ENCODE measurements at places on chromosomes 2 and 18.

DNA sequence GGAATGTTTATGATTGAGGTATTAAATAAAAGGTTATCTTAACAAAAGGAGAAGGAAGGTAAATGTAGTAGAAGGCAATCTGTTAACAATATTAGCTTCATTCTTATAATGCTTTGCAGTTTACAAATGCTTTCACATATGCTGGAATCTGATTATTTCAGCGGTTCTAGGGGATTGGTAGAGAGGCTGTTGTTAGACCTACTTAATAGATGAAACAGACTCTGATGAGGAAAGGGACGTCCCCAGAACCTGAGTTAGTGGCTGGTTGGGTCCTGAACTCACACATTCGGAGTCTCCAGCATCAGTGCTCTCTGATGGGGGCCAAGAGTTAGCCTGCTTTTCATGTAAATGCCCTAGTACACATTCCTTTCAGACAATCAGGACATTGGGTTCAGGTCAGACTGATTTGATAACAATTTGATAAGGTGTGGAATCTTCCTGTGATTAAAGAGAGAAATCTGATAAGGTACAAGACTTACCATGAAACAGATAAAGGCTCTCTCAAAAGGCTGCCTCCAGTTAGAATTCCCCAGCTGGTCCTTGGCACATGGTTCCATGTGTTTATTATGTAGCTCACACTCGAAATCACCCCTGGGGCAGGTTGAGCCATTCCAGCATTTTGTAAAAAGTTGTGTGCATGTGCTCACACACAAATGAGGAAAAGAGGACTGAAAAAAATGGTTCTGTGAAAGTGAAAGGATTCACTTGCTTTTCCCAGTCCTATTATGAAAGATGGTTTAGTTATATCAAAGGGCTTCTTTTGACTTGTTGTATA lies 103.1 kb downstream of the GPD2 start:
- DNase-seq, result no peak

DNA sequence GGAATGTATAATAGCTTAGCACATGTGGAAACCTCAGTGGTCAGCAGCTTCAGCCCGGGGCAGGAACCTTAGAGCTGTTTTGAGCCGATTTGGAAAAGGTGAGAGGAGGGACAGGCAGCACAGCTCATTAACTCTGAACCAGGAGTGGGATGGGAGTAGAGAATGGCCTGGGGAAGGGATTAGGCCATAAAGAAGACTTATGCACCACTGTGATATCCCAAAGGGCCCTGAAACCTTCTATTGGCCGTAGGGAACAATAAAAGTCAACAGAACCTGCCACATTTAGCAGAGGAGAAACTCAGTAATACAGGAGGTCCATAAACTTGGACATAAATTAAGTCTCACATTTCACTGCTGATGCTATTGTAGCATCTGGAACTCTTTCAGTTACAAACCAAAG lies 124.2 kb upstream of the REV1 start:
- no peak for DNase-seq

DNA sequence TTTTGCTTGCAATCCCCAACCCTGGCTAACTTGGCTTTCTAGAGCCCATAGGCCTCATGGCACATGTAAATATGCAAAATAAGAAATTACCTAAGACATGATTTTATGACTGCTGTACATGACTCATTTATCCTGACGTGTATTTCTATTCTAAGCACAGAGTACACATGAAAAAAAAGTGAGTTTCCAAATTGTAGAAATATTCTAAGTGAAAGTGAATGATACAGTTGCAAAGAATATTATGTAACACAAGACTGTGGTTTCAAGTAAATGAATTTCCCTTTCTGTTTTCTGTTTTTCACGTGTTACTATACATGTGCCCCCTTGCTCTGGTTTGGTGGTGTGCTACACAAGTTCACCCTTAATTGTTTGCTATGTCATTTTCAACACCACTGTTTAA lies 162.4 kb downstream of the LRP1B start:
- no peak for DNase-seq

- DNase-seq, result no peak
Observed at GRCh38 chr2:9403924-9404323, 19.4 kb downstream of the ITGB1BP1 start.

DNA sequence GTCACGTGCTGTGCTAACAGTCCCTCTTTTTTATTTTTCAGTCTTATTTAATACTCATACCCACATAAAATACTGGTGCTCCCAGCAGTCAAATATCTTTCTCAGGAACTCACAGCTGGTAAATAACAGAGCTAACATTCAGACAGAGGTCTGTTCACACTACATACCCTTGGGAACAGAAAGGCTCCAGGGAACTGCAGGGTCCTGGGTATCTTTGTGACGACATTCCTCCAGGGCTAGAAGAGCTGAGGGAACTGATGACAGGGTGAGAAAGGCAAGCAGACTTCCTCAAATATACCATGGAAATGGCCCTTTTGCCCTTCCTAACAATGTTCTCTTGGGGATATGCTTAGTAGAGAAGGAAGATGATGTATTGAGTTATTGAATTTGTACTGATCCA lies 19.3 kb downstream of the PDE6D start:
- no peak for DNase-seq

- DNase-seq, result no peak
Observed at GRCh38 chr2:620471-621302, 56.5 kb downstream of the TMEM18 start.

DNA sequence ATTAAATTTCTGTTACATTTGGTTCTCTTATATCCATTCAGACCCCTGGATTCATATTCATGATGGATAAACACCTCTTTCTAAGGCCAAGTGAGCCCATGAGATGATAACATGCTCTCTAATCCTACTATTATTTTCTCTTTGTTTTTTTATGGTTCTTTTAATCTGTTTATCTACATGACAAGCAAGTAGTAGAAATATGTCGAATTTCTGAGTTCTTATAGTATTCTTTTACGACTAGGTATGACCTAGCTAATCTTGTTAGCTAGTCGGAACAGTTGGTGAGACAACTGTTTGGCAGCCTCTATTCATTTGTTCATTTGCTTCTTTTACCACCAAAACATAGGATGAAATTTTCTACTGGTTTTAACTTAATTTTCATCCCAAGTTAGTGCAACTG lies 98.1 kb upstream of the SCG2 start:
- no peak for DNase-seq

DNA sequence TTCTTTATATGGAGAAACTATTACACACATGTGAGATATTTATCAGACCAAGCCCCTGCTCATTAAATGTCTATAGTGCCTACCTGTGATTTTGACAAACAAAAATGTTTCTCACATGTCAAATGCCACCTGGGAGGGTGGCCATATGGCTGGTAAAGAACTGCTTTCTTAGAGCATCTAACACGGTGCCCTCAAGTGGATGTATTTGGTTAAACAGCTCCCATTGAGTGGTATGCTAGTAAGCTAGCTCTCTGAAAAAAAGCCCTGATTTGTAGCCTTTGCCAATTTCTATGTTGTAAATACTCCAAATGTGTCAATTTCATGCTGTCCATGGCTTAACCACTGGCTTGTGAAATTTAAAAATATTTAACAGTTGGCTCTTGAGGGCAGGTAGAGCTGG lies 94.6 kb downstream of the PMAIP1 start:
- DNase-seq, result no peak

- no peak for DNase-seq
Observed at GRCh38 chr2:23901966-23902846, 24.7 kb downstream of the ATAD2B start.

DNA sequence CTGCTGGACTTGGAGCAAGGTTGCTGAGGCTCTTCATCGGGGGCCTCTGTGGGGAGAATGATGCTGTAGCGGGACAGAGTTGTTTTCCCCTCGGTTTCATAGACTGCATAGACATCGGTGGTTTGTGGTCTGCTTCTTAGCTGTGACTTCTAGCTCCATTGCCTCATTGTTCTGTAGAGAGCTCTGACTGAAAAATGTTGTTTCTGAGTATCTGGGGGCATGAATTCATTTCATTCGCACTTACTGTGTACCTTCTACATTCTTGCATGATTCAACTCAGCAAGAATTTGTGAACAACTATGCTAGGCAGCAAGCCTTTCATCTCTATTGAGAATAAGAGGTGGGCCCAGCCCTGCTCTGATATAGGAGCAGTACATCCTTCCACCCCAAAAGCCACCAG lies 406.8 kb downstream of the NBAS start:
- DNase-seq, result no peak

DNA sequence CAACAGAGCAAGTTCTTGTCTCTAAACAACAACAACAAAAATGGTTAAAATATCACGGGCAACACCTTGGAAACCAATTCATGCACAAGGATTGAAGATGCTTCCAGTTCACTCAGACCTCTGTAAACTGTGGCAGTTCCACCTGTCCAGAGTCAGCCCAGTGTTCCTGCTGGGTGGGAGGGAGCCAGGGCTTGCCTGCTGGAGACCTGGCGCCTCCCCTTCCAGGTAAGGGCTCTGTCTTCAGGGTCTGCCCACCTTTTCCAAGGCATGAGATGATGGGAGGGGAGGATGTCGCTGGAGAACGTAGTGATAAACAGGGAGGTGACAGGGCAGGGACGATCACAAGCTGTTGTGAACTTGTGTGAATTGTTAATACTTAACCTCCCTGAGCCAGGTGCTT lies 9.8 kb upstream of the GPC1 start:
- DNase-seq, result no peak

DNA sequence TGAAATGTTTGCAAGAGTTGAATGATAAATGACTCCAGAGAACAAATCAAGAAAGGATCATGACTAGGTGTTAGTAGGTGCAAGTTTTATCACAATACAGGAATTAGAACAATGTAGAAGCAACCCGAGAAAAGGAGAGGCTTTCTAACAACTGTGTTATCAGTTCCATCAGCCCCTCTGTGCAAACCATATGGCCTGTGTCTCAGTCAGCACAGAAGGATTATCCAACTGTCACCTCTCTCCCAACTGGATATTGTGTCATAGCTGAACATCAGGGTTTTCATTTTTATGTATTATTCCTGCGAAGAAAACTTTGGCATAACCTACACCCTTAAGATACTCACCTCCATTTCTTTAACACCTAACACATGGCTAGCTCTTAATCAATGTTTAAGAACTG lies 321.6 kb upstream of the RND3 start:
- no peak for DNase-seq

DNA sequence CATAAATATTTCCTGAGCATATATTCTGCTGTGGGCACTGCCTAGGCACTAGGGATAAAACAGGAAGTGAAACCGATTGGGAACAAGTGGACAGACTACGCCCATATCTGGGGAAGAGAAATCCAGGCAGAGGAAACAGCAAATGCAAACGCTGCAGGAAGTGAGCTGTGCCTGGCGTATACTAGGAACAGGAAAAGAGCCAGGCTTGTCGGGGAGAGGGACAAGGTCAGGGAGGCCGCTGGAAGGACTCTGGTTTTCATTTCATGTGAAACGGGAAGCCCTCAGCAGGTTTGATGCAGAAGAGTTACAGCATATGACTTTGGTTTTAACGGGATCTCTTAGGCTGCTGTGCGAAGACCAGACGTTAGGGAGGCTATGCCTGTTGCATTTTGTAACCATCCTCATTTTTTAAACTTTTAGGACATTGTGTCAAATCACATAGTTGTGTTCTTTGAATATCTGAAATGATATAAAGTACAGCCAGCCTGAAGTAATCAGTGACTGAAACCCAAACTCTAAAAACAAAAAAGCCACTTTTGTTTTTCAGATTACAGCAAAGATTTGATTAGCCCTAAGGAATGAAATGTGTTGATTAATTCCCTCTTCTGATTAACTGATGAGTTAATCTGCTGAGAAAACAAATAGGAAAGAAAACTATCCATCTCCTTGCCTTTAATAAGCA lies 110.2 kb upstream of the PIEZO2 start:
- no peak for DNase-seq

DNA sequence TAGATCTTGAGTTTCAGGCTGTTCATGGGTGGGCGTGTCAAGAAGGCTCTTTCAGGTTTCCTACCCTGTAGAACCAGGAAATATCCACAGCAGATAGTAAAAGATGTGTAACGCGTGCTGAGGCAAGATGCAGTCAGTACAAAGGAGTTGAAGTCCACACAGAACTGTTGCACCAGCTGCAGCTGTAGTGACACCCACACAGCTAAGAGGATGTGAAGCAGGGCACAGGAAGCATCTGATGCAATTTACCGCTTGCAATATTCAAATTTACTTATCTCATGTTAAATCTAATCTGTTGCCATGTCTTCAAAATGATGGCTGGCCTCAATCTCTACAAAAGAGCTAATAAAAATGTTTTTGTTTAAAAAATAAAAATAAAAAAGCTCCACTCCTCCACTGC lies 132.8 kb downstream of the ARHGAP15 start:
- no peak for DNase-seq

DNA sequence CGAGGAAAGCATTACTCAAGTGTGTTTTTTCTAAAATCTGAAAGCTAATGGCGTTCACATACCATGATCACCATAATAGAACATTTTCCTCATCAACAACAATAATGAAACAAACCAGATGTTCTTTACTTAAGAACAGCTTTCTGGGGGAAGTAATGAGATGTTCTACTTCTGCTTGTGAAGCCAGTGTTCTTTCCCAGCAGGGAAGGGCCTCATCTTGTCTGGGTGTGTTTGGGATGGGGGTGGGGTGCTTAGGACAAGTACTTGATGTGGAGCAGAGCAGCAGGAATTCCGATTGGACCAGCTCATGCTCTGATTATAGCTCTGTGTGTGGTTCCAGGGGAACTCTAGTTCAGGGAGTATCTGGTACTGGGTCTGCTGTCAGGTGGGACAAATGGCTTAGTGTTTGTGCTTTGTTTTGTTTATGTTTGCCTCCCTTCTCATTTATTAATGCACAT lies 163.0 kb upstream of the NOSTRIN start:
- DNase-seq, result no peak

GRCh38 chr18:5237723-5238370 lies 40.8 kb upstream of the AKAIN1 start:
- peak; percentile 89 for DNase-seq

DNA sequence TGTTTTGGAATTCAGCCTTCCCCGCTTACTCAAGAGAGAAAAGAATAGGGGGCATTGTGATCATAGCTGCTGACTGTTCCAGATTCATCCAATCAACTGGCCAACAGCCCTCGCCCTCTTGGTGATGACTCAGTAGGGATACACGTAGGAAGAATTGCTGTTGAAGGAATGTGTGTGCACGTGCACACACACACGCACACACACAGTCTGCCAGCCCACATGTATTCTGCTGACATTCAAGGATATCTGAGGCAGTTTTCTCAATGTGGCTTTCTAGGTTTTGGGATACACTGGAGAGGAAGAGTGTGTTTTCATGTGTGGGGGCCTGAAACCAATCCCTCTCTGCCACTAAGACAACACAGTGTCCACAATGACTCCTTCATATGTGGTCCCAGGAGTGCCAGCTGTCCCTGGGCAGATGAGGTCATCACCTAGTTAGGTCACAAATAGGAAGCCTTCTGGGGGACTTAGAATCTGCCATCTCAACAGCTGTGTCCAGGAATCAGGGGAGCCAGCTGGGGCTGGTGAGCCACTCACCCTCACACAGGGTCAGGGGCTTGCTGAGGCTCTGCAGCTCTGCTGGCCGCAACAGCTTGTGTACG lies 352.6 kb downstream of the SS18 start:
- no peak for DNase-seq

GRCh38 chr2:212958133-212958532 lies 193.3 kb downstream of the IKZF2 start:
- no peak for DNase-seq
